ENCODE measurements at places on chromosomes 16 and 17.

DNA sequence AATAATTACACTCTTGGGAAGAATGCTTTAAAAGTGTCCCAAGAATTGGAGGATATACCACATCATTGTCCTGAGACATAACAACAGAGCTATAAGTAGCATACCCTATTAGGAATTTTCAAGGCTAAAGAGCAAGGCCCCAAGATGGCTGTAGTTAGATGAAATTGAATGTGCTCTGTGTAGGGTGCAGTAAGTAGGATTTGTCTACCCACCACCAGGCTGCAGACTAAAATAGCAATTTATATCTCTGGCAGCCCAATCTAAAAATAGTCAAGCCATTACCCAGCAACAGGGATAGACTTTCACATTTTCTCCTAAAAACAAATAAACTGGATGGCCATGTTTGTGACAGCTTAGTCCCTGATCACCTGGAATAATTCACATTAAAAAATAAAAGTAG, 5.6 kb downstream of the MMD start:
- no peak for DNase-seq

DNA sequence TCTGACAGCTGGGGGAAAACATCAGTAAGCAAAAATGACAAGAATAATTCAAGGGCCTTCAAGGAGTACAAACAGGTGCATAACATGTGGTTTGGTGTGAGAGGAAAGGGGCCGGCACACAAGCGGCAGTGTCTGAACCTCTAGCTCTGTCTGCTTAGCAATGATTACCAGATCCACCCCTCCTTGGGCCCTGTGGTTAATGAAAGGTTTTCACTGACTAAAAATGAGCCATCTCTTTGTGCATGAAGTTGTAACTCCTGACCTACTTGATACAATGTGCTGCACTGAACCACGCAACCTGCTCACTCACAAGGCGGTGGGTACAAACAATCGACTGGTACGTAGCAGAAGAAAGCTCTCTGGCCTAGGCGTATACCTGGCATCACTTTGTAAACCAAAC, 15.1 kb downstream of the FAM117A start:
- DNase-seq = no peak

- no peak for DNase-seq
Observed at GRCh38 chr17:33125552-33125950, 133.9 kb downstream of the SPACA3 start.

DNA sequence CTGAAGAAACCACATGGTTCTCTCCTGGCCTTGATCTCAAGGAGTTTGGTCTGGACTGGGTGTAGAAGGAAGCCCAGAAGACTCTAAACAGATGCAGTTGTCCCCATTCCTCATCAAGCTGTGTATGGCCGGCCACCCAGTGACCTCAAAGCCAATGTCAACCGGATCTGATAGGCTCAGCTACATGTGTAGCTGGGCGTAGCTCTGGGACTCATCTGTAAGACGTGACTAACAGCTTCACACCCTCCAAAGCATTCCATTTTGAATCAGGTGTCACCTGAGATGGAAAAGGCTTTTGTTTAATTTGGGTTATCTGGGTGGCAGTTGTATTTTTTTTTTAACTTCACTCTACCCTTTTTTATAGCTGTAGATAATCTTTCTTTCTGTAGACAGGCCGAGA, 130.4 kb downstream of the ABCC12 start:
- DNase-seq = no peak

DNA sequence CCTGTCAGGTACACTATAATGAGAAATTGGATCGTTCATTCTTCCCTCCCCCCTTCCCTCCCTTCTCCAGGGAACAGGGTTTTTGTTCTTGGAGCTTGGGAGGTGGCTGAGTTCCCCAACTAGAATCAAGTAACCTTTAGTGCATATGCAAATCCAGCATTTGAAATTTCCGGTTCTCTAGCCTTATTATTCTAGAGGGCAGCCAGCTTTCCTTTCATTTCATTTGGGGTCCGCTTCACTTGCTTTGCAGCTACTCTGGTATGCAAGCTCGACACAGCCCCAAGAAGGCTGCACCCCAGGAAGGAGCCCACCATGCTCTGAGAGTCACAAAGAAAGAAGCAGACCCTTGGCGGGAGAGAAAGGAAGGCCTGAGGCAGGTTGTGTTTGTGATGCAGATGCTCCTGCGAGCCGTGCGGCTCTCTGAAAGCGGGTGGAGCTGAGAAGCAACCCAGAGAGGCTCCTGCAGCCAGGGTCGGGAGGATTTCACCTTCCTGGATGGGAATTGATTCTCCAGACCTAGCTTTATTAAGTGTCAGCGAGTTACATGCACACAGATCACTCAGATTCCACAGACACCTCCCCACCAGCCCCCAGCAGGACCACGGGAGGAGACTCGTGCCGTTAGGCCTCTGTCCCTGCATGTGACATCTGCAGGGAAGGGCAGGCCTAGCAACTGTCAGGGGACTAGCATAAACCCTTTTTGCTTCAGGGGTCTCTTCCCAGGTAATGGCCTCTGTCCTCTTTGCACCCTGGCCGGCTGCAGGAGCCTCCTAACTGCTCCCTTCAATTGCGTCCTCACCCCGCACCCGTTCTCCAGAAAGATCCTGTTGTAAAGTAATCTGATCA, 34.5 kb downstream of the PMM2 start:
- no peak for DNase-seq

GRCh38 chr17:44850025-44850424, 2.3 kb downstream of the HIGD1B start:
- no peak for DNase-seq

GRCh38 chr16:48542020-48542473, 67.9 kb downstream of the N4BP1 start:
- DNase-seq = peak; percentile 63

DNA sequence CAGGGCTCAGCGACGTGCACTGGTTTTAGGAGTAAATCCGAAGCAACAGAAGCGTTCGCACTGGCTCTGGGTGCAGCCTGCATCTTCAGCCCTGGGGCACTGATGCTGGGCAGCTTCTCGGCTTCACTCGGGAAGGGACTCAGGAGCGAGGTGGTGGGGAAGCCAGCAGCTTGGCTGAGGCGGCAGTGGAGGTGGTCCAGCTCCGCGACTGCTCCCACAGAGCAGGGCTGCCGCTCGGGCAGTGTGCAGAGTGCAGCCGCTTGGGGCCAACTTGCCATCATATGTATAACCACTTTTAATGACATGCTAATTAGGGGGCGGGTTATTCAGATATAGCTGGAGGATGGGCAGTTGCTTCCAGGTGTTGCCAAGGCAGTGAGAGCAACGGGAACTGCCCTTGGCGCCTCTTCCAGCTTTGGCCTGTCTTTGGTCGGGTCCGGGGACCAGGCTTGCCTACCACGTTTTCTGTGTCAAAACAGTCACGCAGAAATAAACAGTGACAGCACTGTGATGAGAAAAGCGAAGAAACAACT, 26.7 kb downstream of the METRNL start:
- no peak for DNase-seq

GRCh38 chr17:8243827-8244226, 4.0 kb downstream of the CTC1 start:
- DNase-seq = no peak

DNA sequence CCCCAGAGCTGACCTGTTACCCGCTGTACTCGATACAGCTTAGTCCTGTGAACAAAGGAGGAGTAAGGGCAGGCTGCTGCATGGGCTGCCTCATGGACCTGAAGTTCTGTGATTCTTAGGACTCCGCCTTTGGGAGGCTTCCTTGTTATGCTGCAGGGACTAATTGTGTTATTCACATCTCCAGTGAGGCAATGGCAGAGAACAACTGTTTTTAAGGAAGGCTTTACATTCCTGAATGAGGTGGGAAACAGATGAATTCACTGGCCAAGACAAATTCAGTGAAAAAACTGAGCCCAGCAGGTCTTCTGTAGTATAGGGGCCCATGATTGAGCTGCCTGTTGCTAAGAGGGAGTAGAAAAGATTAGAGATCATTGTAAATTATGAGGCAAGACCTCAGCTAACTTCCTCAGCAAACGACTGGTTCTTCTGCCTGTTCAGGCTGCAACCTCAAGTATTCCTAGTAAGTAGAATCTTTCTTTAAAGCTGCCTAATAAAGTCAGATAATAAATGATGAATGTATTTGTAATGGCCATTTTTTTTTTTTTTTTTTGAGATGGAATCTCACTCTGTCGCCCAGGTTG, 26.3 kb downstream of the ADORA2B start:
- no peak for DNase-seq

- DNase-seq = no peak
Observed at GRCh38 chr17:50609380-50610074, 25.2 kb upstream of the ABCC3 start.

DNA sequence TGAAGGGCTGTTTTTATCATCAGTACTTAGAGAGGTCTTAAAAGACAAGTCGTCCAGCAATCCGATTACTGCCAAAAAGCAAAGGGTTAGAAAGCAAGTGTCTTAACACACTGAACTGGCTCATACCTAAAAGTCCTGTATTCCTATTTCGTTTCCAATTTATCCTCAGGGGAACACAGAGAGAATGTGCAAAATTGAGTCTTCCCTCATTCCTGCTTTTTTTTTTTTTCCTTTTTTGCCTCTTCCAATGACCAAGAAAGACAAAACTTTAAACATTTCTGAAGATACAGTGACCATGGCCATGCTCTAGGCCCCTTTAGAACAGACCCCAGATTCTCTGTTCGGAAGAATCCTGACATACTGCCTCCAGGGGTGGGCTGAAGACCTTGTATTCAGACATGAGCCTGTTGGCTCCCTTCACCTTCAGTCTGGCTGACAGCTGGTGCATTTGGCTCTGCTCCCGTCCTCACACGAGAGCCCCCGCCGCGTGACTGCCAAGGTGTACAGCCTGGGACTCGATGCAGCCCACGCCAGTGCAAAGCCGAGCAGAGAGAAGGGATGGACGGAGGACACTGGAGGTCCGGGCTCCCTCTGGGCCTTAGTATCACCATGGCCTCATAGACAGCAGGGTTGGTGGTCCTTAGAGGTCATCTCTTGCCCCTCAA, 47.0 kb downstream of the COTL1 start:
- DNase-seq = no peak

DNA sequence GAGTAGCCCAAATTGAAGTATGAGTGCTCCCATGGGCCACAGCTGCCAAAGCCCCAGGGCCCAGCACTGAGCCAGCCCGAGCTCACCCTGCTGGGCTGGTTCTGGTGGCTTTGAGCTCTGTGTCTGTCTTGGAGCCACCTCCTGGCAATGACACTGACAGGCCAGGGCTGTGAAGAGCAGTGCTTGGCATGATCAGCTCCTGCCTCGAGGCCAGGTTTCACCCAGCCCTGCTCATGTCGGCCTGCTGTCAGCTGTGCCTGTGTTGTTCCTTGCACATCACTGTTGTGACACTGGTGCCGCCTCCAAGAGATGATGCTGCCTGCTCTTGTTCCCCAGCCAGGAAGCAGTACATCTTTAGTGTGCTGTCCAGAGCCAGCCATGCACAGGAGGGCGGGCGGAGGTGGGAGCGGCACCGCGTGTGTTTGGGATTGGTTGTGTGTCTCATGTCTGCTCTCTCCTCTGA, 26.0 kb downstream of the PLD6 start:
- no peak for DNase-seq

DNA sequence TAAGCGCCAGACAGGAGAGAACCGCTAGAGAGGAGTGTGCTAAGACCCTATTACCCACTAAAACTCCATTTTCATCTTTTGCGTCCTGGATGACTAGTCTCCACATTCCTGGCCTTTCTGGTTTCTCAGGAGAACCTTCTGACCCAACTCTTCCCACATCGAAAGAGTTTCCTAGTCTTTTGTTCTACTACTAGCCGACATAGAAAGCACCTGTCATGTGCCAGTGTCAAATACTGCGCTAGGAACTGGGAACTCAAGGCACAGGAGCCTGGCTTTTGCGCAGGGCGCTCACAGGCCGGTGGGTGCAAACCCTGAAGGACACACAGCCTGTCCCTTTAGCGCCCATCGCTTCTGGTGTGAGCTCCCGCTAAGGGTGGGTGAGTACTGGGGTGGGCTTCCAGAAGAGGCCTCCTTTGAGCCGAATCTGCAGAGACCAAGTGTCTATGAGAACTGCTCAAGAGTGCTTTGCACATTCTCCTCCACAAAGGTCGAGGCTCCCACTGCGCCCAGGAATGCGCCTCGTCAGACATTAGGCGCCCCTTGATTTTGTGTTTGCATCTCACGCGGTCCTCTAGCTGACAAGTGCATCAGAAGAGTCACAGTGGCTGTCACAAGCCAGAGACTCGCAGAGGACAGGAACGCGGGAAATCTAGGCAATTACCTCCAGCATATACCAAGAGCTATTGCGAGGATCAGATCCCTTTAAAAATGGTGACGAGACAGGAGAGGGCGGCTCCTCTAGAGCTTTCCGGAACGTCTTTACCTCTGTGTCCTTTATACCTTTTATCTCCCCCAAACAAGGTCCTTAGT, 2.0 kb upstream of the PSMB3 start:
- no peak for DNase-seq

GRCh38 chr16:27330542-27330941, 16.8 kb downstream of the IL4R start:
- no peak for DNase-seq

DNA sequence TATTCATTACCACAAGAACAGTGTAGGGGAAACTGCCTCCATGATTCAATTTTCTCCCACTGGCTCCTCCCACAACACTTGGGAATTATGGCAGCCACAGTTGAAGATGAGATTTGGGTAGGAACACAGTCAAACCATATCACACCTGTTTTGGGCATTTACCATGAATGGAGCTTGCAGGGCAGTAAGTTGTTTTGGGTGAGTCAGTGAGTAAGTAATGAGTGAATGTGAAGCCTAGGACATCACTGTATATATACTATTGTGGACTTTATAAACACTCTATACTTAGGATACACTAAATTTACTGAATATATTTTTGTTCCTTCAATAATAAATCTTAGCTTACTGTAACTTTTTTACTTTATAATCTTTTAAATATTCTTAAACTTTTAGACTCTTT, 48.1 kb downstream of the TBC1D26 start:
- DNase-seq = no peak

DNA sequence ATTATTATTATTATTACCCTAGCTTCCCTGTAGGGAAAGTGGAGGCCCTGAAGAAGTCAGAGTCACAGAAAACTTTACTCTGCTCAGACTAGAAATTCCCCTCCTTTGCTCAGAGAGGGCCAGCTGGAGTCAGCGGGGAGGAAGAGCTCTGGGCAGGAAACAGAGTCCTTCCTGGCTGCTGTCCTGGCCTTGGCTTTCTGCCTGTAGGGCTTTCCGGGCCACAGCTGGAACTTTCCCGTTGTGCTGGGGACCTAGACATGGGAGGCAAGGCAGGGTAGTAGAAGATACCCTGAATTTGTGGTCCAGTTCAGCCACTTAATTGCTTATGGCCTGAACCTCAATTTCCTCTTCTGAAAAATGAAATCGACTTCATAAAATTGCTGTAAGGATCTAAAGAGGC, 14.0 kb upstream of the CCL2 start:
- DNase-seq = no peak

GRCh38 chr16:31869511-31870201, 4.0 kb upstream of the ZNF267 start:
- DNase-seq = no peak
